ENCODE measurements at places on chromosomes 3 and 15. TPM values are rescaled to one million over a fixed set of nuclear protein-coding genes. Genes with fewer than 3 reads are reported as not detected.
A peak's percentile ranks its signal among the peaks of the same experiment; 100 is the strongest.

Gene SERPINI2
- not detected for total RNA-seq

Gene FAM98B
- 17.2 TPM for total RNA-seq

Gene C3orf49
- total RNA-seq, result not detected

Gene ARHGAP11A
- 4.6 TPM for total RNA-seq

Gene INSYN1
- total RNA-seq, result 4.2 TPM

Gene TRPM1
- not detected for total RNA-seq

Gene SLC12A1
- total RNA-seq, result 201 TPM

DNA sequence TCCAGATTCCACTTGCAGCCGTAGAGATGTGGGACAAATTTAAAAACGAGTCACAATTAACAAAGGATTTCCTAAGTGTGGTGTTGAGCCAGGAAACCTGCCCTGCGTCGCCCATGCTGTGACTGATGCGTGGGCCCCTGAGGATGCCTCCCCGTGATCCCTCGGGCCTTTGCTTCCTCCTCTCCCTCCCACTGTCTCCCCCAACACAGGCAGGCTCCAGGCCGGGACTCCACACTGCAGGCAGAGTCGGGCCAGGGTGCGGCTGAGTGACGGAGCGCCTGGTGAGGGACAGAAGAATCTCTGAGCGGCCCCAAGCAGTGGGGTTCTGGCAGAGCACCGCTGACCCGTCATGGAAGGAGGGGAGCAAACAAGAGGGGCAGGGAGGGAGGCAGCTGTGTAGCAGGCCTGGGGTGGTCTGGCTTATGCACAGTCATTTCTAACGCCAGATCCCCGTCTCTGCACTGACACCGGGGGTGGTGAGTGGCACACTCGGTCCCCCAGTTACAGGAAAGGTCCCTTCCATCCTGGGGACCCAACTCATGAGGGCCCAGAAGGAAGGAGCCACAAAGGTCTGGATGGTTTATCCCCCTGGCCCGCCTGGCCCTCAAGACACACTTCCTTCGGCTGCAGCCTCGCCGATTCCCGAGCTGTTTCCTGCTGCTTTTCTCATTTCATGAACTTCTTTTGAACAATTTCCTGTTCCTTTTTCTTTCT is 91.0 kb downstream of the XXYLT1 start:
- DNase-seq, result no peak

DNA sequence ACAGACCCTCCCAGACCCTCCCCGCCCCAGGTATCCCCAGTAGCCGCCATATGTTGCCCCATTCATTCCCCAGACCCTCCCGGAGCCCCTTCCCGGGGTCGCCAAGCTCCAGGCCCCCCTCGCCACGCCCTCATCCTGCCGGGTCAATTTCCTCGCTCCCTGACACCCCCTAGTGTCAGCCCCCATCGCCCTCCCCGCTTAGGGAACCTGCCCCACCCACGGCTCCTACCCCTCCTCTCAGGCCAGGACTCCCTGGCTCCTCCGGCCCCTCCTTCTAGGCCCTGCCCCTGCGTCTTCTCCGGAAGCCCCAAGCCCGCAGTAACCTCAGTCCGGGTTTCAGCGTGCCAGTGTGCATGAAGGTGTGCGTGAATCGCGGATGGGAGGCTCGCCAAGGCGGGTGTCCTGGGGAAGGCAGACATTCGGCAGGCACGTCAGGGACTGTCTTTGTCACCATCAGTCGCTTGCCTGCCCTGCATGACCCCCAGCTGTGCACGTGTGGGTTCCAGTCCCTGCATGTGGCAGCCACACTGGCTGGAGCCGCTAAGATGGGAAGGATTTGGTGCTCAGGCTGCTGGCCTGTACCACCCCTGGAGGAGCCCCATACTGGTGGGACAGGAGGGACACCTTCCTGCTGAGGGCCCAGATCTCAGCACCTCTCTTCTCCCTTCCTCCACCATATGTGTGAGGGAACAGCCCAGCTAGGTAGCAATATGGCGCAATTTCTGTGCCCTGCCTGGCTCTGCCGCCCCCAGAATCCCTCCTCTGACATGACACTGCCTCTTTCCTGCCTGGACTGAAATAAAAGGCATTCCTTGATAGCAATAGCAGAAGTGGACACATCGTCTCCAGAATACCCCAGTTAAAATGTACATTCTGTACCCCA is 693 bp downstream of the DISP2 start:
- DNase-seq, result peak; percentile 78

GRCh38 chr3:79477242-79477641 is 290.6 kb downstream of the ROBO1 start:
- DNase-seq, result no peak

GRCh38 chr3:150763122-150763840 is at the start of gene SIAH2:
Gene SIAH2, minus strand, starts transcription at chr3:150763169. Its CDS starts 320 bp downstream, at chr3:150762849.
- DNase-seq, result peak; percentile 98

DNA sequence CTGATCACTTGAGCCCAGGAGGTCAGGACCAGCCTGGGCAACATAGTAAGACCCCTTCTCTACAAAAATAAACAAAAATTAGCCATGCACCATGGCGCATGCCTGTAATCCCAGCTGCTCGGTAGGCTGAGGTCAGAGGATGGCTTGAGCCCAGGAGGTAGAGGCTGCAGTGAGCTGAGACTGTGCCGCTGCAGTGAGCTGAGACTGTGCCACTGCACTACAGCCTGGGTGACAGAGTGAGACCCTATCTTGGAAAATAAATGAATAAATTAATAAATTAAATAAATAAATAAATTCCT is 10.8 kb downstream of the SHISA5 start:
- DNase-seq, result no peak

DNA sequence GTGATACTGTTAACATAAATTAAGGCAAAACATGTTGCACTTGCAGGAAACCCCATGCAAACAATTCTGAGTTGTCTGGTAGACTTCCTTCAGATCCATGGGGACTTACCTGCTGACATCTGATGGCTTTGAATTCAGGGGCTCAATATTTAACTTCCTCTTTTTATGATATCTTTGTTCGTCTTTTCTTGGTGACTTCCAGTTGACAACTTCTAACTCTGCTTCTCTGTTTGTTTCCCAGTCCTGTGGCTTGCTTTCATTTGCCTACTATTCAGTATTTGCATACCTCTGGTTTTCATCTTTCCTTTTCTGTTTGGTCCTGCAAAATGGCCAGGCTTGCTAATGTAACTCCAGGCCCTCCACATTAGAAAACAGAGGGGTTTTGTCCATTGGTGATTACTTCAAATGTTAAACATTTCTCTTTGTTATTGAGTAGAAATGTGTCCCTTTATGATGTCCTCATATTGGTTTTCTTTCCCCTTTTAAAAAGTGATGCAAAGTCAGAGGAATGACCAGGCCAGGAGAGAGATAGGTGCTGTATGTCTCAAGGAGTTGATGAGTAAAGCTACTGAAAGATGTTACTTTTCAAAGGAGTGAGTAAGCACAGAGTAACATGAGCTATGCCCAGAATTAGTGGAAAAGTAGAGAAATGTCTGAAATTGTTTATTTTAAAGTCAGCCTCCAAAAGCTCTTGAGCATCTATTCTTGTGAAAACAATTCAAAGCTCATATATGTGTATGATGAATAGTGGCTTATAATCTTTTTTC is 335.9 kb downstream of the LPP start:
- no peak for DNase-seq

DNA sequence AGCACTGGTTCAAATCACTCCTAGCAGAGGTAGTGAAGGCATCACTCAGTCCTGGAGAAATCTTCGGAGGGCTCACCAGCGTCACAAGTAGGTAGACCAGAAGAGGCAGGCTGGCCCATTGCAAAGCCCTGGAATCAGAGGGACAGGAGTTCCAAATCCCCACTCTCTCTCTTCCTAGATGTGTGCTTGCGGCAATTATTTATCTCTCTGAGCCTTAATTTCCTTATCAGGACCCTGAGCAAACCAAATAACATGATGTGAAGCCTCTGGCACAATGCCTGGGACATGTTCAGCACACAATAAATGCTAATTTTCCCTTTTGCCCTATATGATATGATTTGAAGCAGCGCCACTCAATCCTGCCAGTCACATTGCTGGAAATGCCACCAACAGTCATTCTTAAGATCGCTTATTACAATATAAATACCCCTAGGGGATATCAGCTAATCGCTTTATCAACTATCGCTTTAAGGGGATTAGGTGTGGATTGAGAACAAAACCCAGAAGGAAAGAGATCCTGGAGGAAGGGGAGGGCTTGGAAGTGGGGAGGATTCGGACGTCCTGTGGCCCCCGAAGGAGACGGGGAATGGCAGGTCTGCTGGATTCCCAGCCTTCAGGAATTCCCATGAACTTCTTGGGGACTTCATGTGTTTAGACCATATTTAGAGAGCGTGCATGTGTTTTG is 59.5 kb upstream of the TSEN2 start:
- DNase-seq, result no peak

DNA sequence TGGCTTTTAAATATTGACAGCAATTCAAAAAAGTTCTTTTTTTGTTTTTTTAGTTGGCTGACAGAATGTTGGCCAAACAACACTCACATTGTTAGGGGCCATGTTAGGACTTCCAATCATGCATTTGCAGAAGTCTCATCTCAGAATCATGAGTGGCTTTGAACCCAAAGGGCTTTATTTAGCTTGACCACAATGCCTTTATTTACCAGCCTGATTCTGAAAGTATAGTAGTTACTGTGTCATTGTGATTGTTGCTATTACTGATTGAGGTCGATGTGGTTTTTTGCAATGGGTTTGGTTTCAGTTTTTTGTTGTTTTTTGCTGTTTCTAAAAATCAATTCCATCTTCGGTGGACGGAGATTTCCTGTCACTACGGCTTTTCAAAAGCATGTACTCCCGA is 7.2 kb downstream of the GLDN start:
- no peak for DNase-seq

- DNase-seq, result no peak
Observed at GRCh38 chr3:154843647-154844046, 236.5 kb upstream of the MME start.

DNA sequence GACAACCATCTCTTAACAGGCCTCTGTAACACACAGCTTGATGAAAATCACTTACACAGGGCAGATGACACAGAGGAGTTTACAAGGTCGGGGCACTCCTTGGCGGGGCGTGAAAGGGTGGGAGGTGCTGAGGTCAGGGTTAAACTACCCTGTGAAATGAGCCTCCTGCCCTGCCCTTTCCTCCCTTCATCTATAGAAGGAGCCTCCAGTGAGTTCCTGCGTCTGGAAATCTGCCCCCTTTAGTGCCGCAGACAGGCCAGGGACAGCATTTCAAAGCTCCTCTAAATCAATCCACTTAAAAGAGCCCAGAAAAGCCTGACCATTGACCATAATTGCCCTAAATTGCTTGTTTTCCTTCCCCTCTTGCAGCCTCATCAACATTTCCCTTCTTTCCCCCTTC is 1.9 kb downstream of the ROBO1 start:
- DNase-seq, result peak; percentile 19

DNA sequence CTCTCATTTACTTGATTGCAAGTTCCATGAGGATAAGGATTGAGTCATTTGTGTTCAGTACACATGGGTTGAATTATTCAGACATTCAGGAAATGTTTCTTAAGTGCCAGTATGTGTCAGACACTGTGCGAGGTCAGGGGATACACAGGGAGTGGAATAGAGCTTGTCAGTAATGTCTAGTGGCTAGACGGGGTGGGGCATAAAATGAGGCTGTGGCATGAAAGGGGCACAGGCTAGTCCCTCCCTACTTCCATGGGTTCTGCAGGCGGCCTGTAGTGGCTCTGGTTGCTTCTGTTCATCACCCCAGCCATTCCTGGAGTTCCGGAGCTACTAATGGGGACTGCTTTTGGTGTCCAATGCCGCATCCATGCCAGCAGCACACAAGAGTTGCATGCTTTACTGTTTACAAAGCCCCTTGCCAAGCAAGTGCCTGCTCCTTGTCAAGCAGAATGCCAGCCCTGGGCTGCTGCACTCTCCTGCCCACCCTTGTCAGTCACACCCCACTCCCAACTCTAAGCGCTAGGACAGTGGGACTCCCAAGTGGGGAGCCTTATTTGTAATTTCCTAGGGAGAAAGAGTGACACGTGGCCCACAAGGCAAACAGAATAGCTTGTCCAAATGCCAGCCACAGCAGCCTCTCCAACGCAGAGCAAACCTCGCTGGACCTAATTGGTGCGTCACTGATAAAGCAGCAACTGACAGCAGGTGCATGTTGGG is 70.8 kb downstream of the RAB11A start:
- DNase-seq, result no peak

DNA sequence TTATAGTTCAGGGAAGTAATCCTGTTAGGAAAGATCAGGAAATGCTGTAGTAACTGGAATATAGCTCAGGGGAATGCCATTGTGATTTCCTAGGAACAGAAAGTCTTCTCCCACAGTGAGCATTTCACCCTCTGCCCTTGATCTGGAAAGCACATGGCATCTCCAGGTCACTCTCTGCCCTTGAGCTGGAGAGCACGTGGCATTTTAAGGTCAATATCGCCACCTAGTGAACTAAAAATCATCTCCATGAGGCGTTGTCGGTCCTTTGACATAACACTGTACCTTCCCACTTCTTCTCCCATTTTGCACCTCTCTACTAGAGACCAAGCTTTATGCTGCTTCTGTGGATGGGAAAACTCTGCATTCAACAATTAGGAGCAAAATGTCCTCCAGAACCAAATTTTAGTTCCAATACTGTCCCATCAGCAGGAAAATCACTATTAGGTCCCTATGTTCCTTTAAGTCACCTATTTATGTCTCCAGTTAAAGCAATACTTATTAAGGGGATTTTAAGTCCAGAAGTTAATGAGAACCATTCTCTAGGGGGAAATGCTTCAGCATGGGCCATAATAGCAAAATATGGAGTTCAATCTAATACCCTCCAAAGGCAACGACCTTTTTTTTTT is 54.7 kb upstream of the GK5 start:
- DNase-seq, result peak; percentile 83

GRCh38 chr3:195028877-195029606 is 241.9 kb downstream of the XXYLT1 start:
- no peak for DNase-seq

DNA sequence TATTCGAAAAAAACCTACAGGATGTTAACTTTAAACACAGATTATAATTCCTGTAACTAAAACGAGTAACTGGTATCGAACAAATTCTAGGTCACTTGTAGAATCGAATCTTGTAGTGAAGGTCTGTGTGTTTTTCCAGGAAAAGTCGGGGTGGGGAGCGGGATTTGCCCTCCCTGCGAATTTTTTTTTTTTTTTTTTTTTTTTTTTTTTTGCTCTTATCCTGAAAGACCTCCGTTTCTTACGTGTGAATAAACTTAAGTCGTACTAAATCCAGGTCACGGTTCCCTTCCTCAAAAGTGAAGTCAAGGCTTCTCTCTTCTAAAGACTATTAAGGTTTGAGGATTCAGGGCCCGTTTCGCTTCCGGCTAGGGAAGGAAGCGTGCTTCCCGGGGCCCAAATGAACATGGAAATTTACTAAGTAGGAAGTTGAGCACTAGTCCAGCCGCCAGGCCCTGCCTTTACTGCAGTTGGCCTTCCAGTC is 770 bp downstream of the TBC1D5 start:
- DNase-seq, result peak; percentile 85

DNA sequence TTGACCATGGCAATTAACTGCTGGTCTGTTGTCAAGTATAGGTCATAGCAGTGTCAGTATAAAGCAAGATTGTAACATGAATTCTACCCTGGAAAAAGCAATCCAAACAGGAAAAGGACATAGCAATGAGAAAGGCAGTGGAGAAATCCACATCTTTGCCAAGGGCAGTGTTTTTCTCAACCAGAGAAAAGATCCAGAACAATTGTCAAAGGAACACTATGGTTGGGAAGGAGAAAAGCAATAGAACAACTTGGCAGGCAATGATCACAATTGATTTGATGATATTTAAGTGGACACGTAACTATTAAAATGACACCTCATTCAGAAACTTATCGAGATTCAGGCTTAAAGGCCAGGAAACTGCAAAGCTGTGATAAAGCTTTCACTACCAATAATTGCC is 271.1 kb downstream of the DIPK2A start:
- no peak for DNase-seq

GRCh38 chr3:22269831-22270230 is 518.8 kb upstream of the ZNF385D start:
- no peak for DNase-seq

- peak; percentile 70 for DNase-seq
Observed at GRCh38 chr3:42702066-42702951, at the start of gene HHATL. Gene HHATL, minus strand, starts transcription at chr3:42702798. Its CDS starts 1,972 bp downstream, at chr3:42700826.

All from kidney (tissue), 22 donors.